HFFc6 (cell line): ENCODE measurements at places on chromosomes 7 and 10.

DNA sequence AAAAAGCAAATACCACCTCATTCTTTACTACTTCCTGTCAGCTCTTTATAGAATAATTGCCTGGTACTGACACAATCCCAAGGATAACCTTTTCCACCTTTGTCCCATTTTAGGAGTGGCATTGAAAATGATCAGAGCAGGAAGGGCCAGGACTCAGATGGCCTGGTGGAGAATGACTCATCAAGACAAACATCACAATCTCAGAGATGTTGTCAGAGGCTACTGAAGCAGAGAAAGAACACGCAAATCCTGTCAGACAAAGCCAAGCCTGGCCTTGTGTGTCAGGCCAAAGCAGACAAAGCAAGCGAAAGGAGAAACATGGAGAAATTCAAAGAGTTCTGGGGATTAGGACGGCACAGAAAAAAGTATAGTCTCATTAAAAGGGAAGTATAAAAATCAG lies 40.9 kb downstream of the NSUN6 start:
- H3K4me3 ChIP-seq = no peak overlapping the region
- H3K36me3 ChIP-seq = no peaks in the 10 kb centered on the region; the same call in 1 of the 2 replicates
- H3K4me1 ChIP-seq = peaks cover 47% of the 10 kb centered on the region
- H3K27ac ChIP-seq = peak overlapping the region; percentile 80
- peak; percentile 76 for DNase-seq
- H3K27me3 ChIP-seq = no peaks in the 10 kb centered on the region

GRCh38 chr7:47887016-47887640 lies 61.1 kb downstream of the PKD1L1 start:
- no peaks in the 10 kb centered on the region for H3K36me3 ChIP-seq
- no peak for DNase-seq
- peaks cover 21% of the 10 kb centered on the region for H3K27me3 ChIP-seq
- no peak overlapping the region for H3K4me3 ChIP-seq

DNA sequence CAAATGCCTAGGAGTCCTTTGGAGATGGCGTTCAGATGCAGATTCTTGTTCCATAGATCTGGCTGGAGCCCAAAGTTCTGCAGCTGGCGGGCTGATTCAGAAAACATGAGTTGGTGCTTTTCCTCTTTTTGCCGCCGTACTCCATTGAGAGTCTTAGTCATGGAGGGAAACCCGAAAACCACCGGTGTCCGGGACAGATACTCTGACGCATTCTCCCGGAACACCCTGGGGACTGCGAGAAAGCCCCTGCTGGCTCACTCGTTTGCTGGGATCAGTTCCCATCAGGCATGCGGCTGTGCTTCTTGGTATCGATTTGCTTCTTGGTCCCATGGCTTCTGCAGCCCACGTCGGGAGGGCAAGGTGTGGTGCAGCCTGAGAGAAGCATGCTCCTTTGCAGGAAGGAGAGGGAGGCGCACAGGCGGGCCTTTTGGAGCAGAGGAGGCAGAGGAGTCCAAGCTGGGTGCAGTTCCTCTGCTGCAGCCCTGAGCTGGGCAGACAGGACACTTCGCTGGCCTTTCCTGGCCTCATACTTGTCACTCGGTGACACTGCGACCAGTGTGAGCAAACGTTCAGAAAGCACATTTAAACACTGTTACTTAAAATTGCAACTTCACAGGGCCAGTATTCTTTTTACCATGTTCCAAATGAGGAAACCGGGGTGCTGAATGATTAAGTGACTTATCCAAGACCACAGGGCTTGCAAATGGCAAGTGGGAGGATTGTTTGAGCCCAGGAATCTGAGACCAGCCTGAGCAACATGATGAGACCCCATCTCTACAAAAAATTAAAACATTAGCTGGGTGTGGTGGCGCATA lies 30.6 kb upstream of the PFKFB3 start:
- peaks cover 1% of the 10 kb centered on the region for H3K27me3 ChIP-seq
- H3K4me1 ChIP-seq = peaks cover 71% of the 10 kb centered on the region
- peaks cover 5% of the 10 kb centered on the region for H3K36me3 ChIP-seq
- H3K27ac ChIP-seq = peak overlapping the region; percentile 91

DNA sequence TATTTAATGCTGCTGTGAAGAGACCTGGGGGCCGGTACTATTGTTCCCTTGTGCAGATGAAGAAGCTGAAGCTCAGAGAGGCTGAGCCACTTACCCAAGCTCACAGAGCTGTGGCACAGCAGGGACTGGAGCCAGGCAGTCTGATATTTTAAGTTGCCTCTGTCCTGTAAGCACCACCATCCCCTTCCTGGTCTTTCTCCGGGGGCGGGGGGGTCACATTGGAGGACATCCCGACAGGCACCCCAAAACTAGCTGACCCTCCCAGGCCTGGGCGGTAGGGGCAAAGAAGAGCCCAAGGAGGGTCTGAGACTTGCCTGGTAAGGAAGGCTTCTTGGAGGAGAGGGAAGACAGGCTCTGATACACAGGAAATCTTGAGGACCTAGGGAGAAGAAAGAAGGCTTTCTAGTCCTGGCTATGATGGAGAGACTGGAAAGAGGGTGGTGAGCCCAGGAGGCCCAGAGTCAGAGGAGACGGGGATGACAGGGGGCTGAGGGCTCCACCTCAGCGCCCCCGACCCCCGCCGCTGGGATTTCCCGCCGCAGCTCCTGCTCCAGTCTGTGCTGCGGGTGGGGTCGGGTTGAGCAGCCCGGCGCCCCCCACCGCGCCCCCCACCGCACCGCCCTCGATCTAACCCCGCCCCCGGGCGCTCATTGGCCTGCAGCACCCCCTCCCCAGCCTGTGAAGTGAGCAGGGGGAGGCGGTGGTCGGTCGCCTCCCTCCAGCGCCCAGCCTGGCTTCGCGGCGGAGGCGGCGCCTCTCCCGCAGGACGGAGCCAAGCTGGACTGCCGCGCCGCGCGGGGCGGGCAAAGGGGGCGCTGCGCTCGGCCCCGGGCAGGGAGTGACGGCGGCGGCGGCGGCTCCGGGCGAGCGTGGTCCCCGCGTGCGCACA lies at the start of gene ADCYAP1R1:
TSS of gene ADCYAP1R1 (plus strand) at position 711 of the 889 bp plus-strand sequence. CDS start 10,957 bp downstream, outside the sequence.
- H3K27me3 ChIP-seq = peaks cover 44% of the 10 kb centered on the region
- no peak for DNase-seq
- no peaks in the 10 kb centered on the region for H3K36me3 ChIP-seq
- no peaks in the 10 kb centered on the region for H3K4me1 ChIP-seq

DNA sequence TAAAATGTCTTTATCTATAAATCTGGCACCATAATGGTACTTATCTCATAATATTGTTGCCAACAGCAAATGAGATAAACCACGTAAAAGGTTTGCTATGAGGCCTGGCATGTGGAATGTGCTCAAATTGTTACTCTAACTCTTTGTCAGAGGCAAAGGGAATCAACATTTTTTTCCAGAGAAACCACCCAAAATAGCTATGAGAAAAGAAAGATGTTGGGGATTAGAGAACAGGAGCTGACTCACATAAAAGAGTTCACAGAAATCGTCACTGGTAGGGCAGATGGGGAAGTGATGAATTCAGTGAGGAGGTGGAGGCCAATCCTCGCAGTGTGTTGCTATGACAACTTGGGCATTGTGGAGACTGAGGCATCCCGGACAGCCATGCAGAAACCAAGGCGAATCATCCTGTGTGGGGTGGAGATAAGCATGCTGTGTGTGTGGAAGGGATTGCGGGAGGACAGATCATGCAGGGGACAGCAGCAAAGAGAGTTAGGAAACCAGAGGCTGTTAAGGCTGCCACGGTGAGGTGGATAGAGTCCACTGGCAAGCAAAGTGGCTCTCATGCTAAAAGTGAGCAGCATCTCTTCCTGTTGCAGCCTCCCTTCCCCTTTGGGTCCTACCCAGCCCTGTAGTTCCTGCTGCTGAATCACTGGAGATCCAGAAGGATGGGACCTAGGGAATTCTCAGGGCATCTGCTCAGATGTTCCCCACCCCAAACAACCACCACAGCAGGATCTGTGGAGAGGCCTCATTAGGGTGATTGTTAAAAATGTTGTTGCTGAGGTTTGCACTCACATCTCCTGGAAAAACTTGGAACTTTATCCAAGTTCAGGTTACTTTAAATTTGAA lies 103.9 kb downstream of the CUBN start:
- peak overlapping the region; percentile 78 for H3K4me3 ChIP-seq
- H3K36me3 ChIP-seq = no peaks in the 10 kb centered on the region
- no peaks in the 10 kb centered on the region for H3K27me3 ChIP-seq
- H3K4me1 ChIP-seq = peaks cover 91% of the 10 kb centered on the region
- peak; percentile 100 for DNase-seq

DNA sequence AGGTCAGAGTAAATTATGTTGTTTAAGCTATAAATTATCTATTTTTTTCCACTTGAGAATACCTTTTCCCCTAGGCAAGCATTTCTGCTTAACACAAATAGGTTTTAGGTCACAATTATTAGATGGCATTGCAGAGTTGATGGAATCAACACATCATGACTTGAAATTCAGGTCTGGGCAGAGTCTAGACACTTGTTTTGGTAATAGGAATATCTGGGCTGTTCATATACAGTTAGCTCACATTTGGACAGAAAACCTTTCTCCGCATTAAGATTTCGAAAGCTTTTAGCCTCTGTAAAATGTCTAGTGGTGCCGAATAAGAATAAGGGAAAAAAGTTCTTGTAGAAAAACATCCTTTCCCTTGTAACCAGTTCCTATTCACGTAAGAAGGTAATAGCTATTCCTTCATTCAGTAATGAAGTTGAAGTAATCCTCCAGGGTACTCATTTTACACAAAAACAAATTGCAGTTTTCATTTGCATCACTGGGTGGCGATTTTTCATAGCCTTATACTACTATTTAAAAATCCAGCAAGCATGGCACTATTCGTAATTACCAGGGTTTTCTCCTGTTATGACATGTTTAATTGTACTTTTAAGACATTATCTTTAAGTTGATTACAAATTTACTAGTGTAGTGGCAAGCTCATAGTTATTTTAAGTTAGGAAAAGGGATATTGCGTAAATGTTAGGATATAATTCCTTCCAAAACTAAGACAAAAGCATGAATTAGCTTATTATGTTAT lies 37.0 kb downstream of the RPA3 start:
- peaks cover 8% of the 10 kb centered on the region for H3K4me1 ChIP-seq
- no peaks in the 10 kb centered on the region; the same call in 1 of the 2 replicates for H3K27me3 ChIP-seq
- no peak overlapping the region for H3K27ac ChIP-seq
- DNase-seq = peak; percentile 56

- H3K4me3 ChIP-seq = no peak overlapping the region
- DNase-seq = no peak
- no peak overlapping the region for H3K27ac ChIP-seq
- H3K27me3 ChIP-seq = peaks cover 5% of the 10 kb centered on the region; the same call in 1 of the 2 replicates
- no peaks in the 10 kb centered on the region for H3K36me3 ChIP-seq
These were observed 198.0 kb downstream of the COBL start for GRCh38 chr7:51118628-51119027.

DNA sequence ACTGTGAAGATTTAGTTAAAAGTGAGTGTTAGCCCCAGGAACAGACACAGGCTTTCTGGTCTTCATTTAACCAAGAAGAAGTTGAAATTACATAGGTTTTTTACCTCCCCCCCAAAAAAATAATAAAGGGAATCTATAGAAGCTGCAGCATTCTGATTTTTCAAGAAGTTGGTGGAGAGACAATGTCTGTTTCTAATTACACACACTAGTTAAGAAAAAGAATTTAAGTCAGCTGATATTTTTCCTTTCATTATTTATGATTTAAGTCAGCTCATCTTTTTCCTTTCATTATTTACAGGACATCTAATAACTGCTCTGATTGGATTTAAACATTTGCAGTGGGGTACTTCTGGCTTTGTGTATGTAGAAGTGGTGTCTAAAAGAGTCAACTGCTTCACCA lies 201.4 kb upstream of the NRP1 start:
- H3K4me3 ChIP-seq = no peak overlapping the region
- H3K27me3 ChIP-seq = no peaks in the 10 kb centered on the region; the same call in 1 of the 2 replicates
- no peaks in the 10 kb centered on the region for H3K36me3 ChIP-seq
- DNase-seq = no peak
- no peak overlapping the region for H3K27ac ChIP-seq
- H3K4me1 ChIP-seq = peaks cover 27% of the 10 kb centered on the region

- H3K36me3 ChIP-seq = no peaks in the 10 kb centered on the region
- no peak overlapping the region for H3K4me3 ChIP-seq
- no peak overlapping the region for H3K27ac ChIP-seq
- peaks cover 18% of the 10 kb centered on the region for H3K27me3 ChIP-seq
- DNase-seq = no peak
- no peaks in the 10 kb centered on the region for H3K4me1 ChIP-seq
These were observed 57.4 kb downstream of the ADCY1 start for GRCh38 chr7:45631569-45631968.

DNA sequence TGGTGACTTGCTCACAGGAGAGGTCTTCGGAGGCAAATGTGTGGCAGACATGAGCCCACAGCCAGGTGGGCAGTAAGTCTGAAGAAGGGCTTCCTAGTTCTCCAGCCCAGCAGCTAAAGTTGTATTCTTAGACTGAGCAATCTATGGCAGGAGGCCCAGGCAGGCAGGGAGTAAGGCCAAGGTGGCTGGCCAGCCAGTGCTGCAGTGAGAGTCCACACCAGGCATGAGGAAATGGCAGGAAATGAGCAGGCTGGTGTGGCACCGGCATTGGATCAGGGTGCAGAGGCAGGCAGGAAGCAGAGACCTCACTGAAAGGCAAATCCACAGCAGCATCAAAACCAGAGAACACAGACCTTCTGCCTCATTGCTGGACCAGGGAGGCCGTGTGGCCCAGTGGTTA lies 84.6 kb upstream of the PDE1C start:
- no peaks in the 10 kb centered on the region for H3K27me3 ChIP-seq
- DNase-seq = no peak
- no peak overlapping the region for H3K4me3 ChIP-seq
- peaks cover 21% of the 10 kb centered on the region; the same call in 1 of the 2 replicates for H3K4me1 ChIP-seq

DNA sequence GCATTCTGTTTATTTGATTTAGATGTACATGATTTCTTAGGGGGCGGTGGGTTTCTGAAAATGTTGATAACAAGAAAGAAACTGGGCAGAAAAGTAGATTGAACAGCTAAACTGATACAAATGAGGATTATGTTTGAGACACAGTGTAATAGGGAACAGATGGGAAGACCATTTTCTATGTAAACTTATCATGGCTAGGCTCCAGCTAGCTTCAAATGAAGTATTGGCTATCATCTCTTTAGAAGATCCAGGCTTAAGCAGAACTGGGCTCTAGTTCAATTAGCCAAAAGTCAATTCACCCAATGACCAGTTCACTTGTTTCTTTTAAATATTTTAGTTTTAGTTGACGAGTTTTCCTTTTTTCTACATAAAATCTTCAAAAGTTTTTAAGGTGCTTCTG lies 639.5 kb downstream of the ANKRD7 start:
- no peak for DNase-seq
- H3K27me3 ChIP-seq = no peaks in the 10 kb centered on the region
- H3K4me1 ChIP-seq = no peaks in the 10 kb centered on the region
- no peak overlapping the region for H3K4me3 ChIP-seq
- H3K36me3 ChIP-seq = no peaks in the 10 kb centered on the region
- no peak overlapping the region for H3K27ac ChIP-seq

DNA sequence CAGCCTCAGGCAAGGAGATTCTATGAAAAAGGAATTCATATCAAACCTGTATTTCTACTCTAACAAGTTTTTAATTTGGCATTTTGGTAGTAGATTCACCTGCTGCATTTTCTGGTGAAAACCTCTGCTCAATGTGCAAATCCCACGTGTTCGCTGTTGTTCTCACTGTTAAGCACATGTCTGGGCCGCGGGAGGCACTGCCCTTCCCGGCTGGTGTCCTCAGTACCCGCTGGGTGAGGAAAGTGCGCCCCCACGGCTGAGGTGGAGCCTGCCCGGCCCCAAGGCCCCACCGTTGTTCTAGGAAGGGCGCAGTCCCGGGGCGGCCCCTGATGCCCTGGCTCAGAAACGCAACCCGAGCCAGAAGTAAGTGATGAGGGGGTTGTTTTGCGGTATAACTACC lies 193.4 kb upstream of the VWC2 start:
- no peaks in the 10 kb centered on the region for H3K36me3 ChIP-seq
- no peaks in the 10 kb centered on the region for H3K4me1 ChIP-seq
- H3K27ac ChIP-seq = no peak overlapping the region
- no peak overlapping the region for H3K4me3 ChIP-seq
